ENCODE measurements at places on chromosomes 4 and X.

DNA sequence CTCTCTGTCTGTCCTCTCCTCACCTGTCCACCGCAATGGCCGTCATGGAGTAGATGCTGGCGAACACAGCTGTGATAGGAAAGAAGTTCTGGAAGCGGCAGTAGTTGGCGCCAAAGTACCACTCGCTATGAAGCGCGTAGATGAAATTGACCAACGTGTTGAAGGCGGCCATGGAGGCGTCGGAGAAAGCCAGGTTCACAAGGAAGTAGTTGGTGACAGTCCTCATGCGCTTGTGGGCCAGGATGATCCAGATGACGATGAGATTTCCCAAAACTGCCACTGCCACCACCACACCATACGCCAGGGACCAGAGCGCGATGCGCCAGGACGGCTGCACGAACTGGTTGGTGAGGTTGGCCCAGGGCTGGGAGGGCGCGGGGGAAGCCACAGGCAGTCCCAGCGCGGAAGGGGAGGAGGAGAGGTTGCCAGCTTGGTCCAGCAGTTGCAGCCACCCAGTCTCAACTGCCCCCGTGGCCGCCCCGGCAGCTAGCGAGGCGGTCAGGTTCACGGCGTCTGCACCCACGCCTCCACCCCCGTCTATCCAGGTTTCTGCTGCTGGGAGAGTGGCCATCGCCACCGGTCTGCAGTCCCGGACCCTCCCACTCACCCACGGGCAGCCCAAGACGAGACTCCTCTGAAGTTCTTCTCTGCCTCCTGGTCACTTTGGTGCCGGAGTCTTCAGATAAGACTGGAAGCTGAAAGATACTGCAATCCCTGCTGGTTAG lies 518 bp downstream of the TACR3 start:
- no peak for DNase-seq

- DNase-seq, result no peak
These were observed 50.9 kb downstream of the SEL1L3 start for GRCh38 chr4:25811841-25812240.

GRCh38 chrX:24423960-24424359 lies 41.1 kb upstream of the PDK3 start:
- DNase-seq, result no peak

- peak; percentile 25 for DNase-seq
These were observed 139.5 kb downstream of the SLC10A7 start for GRCh38 chr4:146382194-146382593.

DNA sequence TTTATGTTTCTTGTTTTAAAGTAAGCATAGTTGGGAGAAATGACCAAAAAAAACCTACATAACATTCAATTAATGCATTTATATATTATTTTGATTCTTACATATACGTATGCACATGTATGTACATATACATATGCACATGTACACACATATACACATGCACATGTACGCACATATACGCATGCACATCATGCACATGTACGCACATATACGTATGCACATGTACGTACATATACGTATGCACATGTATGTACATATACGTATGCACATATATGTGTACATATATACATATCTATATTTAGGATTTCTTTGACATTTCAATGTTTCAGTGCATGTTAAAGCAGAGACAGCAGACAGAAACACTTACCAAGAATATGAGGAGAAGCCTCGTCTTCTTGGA lies 263.4 kb downstream of the ADAMTS3 start:
- DNase-seq, result no peak

DNA sequence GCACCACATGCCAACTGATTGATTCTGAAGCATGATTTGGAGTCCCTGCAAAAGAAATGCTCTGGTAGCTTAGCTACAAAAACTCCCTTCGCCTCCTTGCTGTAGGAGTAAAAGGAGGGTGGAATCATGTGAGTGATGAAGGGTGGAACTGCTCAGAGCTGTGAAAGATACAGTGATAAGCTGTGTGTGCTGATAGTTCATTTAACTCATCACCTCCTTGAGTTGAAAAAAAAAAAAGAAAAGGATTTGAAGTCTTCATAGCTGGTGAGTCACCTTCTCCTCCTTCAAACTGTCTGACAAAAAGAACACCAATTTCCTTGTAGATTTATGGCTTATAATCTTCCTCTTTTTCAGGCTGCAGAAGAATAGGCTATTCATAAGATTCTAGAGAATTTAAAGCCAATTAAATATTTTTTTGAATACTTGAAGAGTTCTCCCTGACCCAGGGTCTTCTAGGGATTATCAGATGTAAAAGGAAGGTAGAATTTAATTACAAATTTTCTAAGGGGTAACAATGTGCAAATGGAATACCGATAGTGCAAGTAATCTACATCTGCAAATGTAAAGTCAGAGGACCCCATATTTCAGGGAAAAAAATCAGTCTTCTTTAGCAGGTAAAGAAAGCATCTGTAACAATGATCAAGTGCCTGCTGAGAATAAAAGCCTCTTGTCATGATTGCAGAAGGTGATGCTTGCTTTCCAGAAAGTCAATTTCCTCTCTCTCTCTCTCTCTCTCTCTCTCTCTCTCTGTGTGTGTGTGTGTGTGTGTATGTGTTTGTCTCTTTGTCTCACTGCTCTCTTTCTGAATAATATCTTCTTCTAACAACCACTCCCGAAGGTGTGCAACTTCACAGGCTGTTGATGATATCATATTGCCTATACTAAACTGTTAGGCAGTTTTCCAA lies 208.8 kb upstream of the VEGFC start:
- DNase-seq, result no peak

DNA sequence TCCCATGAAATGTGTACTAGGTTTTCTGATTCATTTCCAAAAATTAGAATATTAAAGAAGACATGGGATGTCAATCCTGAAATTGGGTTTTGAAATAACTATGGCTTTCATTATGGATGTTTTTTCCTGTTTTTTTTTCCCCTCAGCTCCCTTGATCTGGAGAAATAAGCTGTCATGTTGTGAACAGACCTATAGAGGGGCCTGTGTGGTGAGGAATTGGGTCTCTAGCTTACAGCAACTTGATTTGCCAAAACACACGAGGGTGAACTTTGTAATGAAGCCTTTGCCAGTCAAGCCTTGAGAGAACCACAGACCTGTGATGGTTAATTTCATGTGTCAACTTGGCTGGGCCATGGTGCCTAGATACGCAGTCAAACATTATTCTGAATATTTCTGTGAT lies 2413.6 kb downstream of the PCDH7 start:
- DNase-seq, result no peak

DNA sequence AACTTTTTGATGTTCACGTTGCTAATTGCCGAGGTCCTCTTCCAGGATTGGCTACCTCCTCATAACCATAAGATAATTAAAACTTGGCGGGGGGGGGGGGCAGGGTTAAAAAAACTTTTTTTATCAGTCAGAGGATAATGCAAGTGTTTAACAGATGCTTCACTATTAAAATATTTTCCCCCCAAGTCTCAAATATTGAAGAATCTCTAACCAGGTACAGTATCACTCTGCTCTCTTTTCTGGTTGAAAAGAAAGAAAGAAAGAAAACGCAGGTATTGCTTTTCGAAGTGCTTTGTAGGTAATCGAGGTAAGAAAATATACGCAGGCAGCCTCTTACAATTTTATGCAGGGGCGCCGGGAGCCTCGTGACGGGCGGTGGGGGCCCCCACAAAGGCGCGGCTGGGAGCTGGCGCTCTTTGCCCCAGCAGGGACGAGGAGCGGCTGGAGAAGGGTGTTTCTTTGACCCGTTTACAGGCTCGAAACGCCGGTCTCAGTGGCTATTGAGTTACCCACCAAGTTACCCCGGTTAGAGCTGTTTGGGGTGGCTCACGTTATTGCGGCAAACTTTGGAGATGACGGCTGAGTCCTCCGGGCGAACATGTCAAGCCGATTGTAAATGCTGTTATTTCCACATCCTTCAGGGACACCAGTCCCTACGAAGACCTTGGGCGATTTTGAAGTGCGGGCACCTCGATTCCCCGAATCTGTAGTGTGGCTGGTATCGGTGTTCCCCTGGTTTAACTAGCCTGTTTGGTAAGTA lies 477 bp upstream of the HAND2 start:
- no peak for DNase-seq

- DNase-seq, result no peak
These were observed 123.5 kb downstream of the RASGEF1B start for GRCh38 chr4:81348086-81348777.

- DNase-seq, result no peak
These were observed 8.8 kb downstream of the SPRY1 start for GRCh38 chr4:123405267-123405865.

DNA sequence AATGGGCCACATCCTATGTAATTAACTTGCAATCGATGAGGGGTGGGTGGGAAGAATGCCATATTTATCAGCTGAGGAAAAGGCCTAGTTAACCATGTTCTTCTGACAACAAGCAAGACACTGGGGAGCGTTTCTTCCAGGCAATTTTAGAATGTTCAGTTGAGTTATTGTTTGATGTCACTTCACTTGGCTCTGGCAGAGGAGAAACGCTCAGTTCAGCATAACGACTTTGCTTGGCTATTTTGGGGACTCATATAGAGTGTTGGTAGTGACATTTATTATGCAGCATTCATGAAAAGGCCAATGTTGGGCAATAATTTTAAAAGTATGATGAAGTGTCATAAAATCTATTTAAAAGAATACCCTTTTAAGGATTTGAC lies 648 bp downstream of the SYNPO2 start:
- DNase-seq, result no peak

GRCh38 chr4:61373901-61374440 lies 173.8 kb downstream of the ADGRL3 start:
- DNase-seq, result no peak

DNA sequence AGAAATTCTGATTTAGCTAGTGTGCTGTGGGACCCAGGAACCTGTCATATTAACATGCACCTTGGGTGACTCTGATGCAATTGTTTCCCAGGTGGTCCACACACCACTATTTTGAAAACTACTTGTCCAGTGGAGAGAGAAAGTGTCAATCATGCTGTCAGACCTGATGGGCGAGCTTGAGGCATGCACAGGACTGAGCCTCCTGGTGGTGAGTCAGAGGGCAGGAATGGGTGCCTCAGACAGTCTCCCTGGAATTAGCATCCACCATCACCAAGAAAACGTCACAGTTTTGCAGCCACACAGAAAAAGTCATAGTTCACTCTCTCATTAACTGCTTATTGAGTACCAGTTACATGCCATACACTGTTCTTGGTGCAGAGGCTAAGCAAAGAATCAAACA lies 181.8 kb upstream of the MAOA start:
- no peak for DNase-seq

DNA sequence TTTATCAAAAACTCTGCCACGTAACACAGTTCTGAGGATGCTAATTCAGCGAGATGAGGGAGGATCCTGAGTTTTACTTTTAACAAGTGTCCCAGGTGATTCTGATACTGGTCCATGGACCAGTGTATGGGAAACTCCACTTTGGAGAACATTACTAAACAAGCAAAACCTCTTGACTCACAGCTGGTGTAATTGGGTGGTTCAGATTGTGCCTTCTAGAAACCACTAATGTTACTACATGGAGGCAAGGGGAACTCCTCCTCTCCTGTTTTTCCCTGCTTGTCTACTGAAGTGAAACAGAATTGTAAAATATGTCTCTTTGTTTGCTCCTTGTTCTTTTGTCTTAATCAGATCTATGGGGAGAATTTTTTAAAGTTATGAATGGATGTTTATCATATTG lies 62.6 kb downstream of the FRAS1 start:
- DNase-seq, result no peak

DNA sequence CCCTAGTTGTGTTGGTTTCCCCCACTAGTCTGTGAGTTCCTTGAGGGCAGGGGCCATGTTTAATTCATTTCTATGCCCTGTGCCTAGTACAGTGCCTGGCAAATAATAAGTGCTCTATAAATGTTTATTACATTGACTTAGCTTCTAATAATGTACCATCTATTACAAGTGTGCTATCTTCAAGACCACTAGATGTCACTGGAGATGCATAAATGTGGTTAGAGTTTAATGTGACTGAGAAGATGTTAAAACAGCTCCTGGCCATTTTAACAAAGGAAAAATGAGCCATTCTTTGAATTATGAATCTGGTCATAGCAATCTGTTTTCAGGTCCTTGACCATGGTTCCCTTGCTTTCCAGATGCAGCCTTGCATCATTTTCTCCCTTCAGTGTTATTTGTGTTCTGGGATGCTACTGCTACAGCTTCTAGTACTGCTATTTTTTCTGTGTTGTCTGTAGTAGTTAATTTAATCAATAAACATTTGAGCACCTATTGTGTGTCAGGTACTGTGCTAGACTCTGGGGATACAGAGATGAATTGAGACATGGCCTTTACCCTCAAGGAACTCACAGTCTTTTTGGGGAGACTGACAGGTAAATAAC lies 43.2 kb downstream of the SLC9A6 start:
- peak; percentile 26 for DNase-seq

DNA sequence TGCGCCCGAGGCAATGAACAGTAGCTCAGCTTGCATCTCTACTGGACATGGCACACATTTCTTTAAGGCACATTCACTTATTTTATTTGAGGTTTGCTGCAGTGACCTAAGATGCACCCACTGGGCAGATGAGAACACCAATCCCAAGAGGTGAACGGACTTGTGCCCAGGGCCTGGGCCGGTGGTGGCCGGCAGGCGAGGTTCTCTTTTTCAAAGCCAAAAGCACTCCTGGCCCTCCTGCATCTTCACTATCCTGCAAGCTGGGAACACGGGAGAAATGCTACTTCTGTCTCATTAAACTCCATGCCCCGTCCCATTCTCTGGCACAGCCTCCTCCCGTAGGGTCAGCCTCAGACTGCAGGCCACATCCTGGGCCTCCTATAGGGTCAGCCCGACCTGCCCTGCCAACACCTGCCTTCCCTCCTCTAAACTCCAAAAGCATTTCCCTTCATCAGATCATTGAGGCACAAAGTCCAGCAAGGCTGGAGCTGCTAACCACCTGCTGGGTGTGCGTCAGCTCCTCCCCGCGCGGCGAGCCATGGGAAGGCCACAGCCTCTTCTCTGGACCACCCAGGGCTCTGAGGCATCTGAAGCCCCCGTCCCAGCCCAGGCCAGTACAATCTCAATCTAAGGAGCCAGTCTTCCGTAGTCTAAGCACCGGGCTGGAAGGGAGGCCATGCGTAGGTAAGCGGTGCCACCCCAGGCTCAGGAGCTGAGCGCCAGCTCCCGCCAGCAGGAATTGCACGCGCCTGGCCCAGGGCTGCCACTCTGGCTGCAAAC lies 166.1 kb downstream of the AFAP1 start:
- no peak for DNase-seq

DNA sequence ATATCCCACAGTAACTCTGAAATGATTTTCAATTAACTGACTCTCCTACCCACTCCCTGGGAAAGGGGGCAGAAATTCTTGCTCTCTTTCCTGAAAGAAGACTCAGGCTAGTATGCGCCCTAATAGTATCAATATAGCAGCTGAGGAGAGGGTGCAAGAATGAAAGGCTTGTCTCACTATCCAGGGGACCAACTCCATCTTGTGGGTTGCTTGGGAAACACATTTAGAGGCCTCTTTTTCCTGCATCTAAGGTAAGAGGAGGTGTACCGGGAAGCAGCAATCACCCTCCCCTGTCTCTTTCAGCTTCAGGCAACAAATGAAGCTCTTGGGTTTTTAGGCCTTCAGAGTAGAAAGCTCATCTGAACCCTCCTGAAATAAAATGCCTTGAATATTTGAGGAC lies 11.3 kb downstream of the TMEM255A start:
- DNase-seq, result peak; percentile 57

DNA sequence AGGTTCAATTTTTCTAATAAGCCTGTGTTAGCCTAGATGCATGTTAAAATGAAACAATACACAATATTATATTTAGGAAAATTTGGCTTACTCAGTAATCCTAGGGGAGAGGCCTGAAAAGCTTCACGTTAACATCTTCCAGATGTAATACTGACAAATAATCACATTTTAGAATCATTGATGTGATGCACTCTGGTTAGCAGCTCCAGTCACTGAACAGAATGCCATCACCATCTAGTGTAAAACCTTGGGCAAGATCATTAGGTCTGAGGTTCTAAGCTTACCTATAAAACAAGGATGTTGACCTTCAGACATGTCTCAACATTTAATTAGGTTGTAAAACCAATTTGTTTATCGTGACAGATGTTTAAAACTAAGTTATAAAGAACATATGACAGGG lies 1704.8 kb downstream of the STIM2 start:
- no peak for DNase-seq

All from NCI-H1417 (cell line).